Left ventricle myocardium inferior (tissue), 1 donor: ENCODE measurements at places on chromosomes 1 and 21.

GRCh38 chr1:85940656-85941306, 215.8 kb downstream of the COL24A1 start:
- no peak for DNase-seq

- peak; percentile 13 for DNase-seq
Measured at GRCh38 chr21:45516071-45516670, 26.1 kb downstream of the SLC19A1 start.

DNA sequence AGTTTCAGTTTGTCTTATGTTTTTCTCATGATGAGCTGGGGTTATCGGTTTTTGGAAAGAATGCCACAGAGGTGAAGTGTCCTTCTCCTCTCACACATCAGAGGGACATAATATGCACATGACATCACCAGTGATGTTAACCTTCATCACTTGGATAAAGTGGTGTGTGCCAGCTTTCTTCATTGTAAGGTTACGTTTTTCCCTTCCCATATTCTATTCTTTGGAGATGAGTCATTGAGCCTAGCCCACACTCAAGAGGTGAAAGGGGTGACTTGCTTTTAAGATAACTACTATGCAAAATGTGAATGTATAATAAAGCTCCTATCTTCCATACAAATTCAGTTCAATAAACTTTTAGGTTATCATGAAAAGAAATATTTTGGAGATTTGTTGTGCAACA, 36.7 kb upstream of the MAGI3 start:
- DNase-seq = no peak

DNA sequence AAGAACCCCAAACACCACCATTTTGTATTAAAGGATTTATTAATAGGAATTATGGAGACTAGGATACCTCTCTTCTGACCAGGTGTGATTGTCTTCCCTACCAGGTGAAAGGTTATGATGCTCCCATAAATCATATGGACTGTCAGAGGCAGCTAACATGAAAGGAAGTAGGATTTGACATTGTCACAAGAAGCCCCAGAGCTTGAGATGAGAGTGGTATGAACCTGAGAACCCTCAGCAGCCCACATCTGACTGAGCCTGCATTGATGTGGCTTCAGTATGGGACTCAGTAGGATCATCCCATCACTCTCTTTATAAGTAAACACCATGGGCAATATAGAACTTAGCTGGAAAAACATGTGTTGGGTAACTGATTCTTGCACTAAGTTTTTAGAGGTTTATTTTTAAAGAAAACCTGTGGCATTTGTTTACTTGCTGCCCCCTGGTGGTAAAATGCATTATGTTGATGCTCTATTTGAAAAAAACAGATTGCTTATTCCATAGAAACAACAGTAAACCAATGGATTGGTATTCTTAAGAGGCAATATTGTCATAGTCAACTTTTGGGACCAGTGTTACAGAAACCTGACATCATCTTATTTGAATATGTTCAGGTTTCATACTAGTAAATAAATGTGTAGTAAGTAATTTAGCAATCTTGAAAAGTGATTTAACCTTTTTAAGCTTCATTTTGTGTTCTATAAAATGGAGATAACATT, 16.6 kb upstream of the CACYBP start:
- no peak for DNase-seq

- DNase-seq = no peak
Measured at GRCh38 chr1:17516303-17517214, 22.9 kb upstream of the ARHGEF10L start.

DNA sequence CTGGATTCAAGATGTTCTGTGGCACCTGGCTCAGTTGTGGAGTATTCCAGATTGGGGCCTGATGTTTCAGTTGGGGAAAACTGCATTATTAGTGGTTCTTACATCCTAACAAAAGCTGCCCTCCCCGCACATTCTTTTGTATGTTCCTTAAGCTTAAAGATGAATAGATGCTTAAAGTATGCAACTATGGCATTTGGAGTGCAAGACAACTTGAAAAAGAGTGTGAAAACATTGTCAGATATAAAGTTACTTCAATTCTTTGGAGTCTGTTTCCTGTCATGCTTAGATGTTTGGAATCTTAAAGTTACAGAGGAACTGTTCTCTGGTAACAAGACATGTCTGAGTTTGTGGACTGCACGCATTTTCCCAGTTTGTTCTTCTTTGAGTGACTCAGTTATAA, 7.2 kb downstream of the FPGT start:
- DNase-seq = no peak

DNA sequence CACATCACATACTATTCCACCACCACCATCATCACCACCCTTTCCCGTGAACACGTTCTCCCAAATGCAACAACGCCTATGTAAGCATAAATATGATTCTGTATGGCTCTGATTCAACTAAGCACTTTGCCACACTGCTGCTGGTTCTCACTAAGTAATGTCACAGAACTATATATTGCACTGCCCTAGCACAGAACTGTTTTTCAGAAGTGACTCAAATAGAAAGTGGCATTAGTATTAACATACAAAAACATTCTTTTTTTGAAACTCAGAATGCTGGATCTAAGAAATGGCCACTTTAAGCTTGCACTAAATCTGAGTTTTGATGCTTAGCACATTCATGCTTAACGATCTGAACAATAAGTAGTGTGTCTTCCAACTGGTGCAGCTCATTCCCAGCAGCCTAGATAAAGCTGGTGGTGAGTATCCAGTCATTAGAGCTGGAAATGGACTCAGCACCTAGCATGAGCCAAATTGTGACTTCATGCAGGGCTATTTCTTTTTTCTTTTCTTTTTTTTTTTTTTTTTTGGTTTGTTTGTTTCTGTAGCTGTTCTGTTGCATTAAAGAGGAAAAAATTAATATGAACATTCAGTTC, 46.2 kb upstream of the ZC3H11B start:
- no peak for DNase-seq

GRCh38 chr1:28338897-28339296, 10.1 kb downstream of the MED18 start:
- no peak for DNase-seq
